ENCODE measurements at places on chromosomes 5 and 9. TPM values are rescaled to one million over a fixed set of nuclear protein-coding genes. Genes with fewer than 3 reads are reported as not detected.

Gene LURAP1L
- 11.6 TPM for total RNA-seq

Gene TUBB4B
- total RNA-seq, result 818 TPM

Gene DNAI1
- 0.37 TPM for total RNA-seq

Gene SERF1B
- total RNA-seq, result 69.7 TPM

Gene SGCD
- 3.7 TPM for total RNA-seq

Gene CDH6
- total RNA-seq, result 0.19 TPM

Gene PTPN3
- 16.1 TPM for total RNA-seq

Gene IL31RA
- 2.0 TPM for total RNA-seq

Gene SLC6A18
- not detected for total RNA-seq

Gene TLE1
- total RNA-seq, result 77.6 TPM
